ENCODE measurements at places on chromosomes 2 and 18.

DNA sequence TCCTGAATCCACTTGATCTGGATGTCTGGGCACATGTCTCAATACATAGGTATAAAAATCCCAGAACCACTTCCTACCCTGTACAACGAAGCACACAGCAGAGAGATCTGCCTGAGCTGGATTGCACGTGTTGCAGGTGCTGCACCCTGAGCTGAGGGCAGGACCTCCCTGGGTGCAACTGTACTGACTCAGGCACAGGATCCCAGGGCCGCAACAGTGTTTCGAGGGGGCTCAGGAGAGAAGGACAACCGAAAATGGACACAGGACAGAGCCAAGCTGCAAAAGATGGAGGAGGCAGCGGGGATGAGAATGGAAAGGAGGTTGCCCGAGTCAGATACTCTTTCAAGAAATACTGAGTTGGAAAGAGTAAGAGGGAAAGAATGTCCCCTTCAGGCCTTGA is 354.1 kb downstream of the EIPR1 start:
- no peak for DNase-seq

GRCh38 chr2:154125891-154126290 is 254.2 kb downstream of the GALNT13 start:
- DNase-seq: no peak

- DNase-seq: no peak
These were observed 760.7 kb downstream of the GALR1 start for GRCh38 chr18:78010363-78010762.

DNA sequence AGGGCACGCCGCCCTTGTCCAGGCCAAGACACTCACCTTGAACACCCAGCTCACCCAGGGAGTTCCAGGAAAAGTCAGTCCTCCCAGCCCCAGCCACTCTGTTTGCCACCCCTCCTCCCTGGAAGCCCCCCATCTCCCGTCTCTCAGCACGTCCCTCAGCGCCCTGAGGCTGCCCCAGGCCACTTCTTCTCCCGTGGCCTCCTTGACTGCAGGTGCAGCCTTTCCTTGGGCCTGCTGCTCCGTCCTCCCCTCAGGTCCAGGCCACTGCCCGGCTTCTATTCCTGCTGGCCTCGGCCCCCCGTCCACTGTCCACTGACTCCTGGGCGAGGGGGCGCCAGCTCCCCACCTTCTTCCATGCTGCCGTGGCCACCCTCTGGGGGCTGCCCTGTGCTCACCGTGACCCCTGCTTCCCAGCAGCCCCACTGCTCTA is 239.1 kb downstream of the HDAC4 start:
- no peak for DNase-seq

- no peak for DNase-seq
These were observed 703.1 kb upstream of the VRK2 start for GRCh38 chr2:57343391-57344006.

DNA sequence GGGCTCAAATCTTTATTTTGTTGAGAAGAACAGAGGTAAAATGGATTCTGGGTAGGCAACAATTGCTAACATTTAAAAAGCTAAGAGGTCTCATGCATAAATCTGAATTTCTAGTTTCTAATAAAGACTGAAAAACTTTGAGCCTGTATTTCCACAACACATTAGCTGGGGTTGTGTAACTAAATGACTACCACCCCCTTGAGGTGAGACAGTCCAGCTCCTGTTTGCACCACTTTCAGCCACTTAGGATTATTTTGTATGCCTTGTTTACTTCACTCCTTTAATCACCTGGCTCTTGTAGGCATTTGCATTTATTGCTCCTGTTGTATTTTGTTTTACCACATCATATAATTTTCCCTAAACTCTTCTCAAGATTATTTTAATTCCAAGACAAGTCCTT is 376.6 kb downstream of the PTH2R start:
- no peak for DNase-seq

- no peak for DNase-seq
These were observed 210.3 kb downstream of the CDH20 start for GRCh38 chr18:61543518-61543917.

DNA sequence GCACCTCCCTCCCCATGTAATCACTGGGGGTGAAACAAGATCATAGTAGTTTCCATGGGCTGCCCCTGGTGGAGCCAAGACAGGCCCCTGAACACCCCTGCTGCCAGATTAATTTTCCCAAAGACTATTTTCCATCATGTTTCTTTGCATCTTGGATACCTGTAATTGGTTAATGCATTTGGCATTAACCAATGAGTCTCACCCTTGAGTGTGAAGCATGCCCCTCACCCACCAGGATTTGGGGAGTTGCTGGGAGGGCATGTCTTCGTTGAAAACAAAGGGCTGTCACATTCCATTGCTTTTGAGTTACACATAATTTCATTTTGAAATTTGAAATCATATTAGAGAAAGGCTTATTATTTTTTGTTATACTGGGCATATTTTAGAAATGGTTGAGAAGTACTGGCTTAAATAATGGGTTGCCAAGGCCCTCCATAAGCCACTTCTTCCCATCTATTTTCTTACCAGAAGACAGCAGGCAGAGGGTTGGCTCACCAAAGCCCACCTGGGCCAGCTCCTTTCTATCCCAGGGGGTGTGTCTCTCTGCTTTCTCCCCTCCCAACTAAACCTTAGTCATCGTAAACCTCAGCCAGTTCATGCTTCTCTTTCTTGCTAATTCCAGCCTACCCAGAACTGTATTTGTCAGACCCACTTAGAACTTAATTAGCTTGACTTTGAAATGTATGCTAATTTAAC is 51.8 kb downstream of the ATIC start:
- DNase-seq: no peak

- no peak for DNase-seq
These were observed 62.0 kb downstream of the ODC1 start for GRCh38 chr2:10385933-10386773.

- DNase-seq: no peak
These were observed 2.9 kb downstream of the CAD start for GRCh38 chr2:27220091-27220490.
